ENCODE measurements at places on chromosomes 1 and 21.

DNA sequence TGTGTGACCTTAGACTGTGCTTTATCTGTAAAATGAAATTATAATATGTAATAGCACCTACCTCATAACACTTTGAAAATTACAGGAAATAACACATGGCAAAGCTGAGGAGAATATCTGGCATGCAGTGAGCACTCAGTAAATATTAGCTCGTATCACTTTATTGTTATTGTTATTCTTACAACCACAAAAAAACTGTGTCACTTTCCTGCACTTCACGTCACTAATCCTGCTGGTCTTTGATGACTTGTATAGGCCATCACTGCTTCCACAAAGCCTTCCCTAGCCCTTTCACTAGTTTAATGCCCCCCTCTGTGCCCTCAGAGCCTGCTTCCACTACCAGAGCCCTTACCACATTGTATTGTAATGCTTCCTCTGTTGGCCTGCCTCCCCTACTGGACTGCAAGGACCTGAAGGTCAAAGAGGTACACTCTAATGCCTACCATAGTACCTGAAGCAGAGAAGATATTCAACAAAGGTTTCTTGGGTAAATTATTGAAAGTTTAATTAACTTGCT lies 231.6 kb downstream of the NFIA start:
- DNase-seq: no peak

- peak; percentile 39 for DNase-seq
Observed at GRCh38 chr1:54973205-54973921, 7.1 kb upstream of the TMEM61 start.

DNA sequence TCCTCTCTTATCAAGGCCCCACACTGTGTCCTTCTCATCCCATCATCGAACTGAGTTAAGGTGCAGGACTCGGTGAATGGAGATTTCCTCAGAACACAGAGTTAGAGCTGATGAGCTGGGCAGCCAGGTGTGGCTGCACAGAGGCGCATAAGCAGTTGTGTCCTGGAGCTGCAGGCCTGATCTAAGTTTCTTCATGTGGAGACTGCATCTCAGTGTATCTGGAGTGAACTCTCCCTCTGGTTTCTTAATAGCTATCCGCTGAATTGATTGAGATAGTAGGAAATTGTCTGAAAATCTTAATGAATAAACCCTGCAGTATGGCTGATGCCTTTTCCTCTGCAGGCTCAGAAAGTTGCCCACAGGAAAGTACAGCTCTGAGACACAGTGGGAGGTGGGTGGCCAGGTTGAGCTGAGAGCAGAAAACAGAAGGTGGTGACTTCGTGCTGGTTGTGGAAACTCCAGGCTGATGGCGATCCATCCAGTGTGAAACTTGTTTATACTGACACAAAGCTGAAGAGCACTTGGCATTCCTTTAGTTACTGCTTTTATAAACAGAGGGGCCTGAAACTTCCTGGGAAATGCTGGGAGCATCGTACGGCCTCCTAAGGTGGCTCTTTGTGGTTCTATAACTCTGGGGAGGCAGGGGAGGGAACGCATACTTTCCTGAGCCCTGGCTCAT lies 67.4 kb upstream of the F3 start:
- peak; percentile 65 for DNase-seq

DNA sequence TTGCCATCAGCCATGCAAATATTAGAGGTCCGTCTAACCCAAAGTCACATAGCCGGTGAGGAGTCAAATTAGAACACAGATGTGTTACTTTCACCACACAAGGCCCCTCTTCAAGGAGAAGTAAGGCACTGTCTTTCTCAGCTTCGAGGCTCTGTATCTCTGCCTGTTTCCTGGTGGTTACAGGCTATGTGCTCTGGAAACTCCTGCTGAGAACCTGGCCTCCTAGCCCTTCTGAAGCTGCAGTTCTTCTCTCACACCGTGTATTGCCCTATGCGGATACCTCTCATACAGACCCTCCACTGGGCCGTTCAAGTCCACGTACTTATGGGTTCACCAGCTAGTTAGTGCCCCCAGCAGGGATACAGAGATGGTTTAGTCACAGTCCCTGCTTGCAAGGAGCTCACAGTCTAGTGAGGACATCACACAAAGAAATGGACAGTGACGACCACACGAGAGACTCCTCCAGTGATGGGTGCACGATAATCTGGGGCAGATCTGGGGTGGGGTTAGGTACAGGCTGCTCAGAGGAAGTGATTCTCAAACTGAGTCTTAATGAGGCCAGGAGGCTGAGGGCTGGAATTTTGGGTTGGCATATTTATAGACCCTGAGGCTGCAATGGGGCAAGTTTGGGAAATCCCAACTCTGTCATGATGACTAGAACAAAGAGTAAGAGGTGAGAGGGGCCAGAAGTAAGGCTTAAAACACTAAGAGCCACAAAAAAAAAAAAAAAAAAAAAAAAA lies 22.8 kb upstream of the ELOA start:
- no peak for DNase-seq

DNA sequence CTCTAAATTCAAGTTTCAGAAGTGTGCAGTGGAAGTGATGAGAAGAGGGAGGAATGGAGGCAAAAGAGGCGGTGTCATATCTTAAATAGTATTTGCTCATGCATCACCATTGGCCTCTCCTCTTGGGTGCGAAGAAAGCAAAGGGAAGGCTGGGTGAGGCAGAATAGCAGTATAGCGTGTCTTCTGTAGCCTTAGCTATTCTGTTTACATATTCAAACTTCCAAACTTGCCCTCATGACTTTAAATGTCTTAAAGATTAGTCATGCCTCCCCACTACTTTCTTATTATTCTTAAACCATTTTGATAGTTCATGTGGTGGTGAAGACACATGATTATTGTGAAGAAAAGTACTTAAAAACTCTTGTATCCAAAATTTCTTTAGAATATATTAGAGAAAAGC lies 104.6 kb upstream of the TENT5C start:
- peak; percentile 71 for DNase-seq

GRCh38 chr1:36326499-36326898 lies 3.1 kb upstream of the EVA1B start:
- DNase-seq: no peak

- DNase-seq: peak; percentile 68
Observed at GRCh38 chr1:207084701-207085180, 3.9 kb upstream of the C4BPB start.

DNA sequence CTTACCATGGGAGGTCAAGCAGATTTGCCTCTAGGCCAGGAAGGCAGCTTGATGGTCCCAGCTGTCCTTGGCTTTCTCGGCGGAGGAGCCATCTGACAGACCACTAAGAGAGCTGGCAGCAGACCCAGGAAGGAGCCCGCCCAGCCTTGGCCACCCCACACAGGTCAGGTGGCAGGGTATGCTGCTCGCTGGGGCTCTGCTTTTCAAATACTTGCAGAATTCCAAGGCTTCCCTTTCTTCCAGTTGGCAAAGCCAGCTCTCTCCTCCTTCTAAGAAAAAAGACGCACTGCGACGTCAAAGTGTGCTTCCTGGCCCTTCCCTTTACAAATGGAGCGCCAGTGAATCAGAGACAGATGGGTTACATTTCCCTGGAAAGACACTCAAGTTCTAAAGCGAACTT lies 229.4 kb downstream of the CACNA1E start:
- no peak for DNase-seq

DNA sequence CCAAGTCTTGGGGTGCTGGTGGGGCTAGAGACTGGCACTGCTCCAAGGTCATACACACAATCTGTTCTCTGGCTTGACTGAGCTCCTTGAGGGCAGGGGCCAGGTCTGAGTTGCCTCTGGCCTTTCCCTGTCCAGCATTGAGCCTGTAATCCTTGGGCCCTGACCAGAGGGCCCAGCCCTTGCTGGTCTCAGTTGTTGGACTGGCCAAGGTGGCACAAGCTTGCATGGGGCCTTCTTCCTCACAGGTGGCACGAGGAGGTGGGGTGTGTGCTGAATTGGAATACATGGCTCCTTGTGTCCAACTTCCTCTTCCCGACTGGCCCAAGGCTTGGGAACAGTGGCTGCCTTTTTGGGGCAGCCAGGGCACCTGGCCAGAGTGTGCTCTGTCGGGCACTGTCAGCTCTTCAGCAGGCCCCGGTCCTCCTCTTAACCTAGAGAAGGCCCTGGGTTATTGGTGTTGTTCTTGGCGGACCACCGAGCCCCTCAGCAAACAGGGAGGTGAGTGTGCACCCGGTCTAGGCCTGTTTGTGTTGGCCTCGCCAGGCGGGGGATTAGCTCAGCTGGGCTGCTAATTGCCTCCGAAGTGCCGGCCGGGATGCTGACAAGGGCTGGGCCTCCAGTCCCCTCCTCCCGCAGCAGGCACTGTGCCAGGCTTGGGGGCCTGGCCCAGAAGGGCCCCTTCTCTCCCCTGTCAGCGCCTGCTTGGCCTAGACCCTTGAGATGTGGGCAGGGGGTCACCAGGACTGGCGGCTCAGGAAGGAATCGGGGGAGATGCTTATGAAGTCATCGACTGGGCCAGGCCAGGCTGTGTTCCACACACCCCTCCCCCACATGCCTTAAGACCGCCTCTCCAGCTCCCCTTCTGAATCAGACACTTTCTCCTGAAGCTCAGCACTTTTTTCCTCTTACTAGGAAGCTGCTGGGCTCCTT lies 28.5 kb downstream of the WNT4 start:
- peak; percentile 81 for DNase-seq

DNA sequence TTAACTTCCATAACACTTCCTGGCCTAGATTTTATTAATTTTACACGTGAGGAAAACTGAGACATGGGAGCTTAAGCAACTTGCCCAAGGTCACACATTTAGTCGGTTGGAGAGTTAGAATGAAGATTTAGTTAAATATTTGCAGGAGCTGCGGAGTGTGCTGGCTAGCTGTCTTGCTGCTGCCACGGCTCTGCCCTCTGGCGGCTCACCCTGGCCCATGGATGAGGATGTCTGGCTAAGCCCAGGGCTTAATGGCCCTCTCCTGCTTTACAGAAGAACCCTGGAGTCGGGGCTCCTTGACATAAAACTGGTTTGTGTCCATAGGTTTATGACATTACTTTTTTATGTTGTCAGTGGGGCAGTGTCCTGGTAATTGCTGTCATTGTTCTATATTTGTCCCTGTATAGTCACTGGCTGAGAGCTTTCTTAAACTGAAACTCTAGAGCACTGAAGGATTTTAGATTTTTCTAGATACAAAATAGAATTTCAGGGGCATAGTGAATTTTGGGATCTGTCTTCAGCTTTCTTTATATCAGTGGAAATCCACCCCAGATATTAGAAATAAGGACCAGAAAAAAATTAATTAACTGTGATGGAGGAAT lies 88.9 kb upstream of the WLS start:
- no peak for DNase-seq

- peak; percentile 98 for DNase-seq
Observed at GRCh38 chr1:220957233-220957605, 78.0 kb downstream of the HLX start.

DNA sequence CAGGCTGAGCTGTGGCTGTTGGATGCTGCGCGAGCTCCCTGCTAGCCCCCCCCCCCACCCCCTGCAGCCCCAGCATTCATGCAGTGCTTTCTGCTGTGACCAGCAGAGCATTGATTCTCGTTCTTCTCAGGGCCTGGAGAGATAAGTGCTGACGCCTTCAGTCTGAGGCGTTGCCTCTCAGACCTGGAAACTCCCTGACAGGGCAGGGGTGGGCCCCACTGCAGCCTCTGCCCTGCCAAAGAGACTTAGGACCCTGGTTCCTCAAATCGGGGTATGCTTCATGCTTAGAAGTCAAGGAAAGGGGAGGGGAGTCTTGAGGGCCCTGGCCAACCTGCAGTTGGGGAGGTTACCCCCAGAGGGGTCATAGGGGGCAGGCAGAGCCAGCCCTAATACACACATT lies 38.5 kb downstream of the PTPRF start:
- DNase-seq: no peak

DNA sequence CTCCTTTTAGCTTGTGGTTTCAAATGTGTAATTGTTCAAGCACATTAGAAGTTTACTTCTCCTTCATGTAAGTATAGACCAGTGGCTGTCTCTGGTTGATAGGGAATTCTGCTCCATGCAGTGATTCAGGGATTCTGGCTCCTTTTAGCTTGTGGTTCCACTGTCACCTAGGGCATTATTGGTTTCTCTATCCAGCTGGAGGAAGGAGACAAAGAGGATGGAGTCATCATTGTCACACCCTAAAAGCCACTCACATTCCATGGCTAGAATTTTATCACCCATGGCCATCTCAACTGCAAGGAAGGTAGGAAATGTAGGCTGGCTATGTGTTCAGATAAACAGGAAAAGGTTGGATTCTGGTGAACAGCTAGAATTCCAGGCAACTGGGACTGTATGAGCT lies 131.2 kb downstream of the URB2 start:
- peak; percentile 42 for DNase-seq

DNA sequence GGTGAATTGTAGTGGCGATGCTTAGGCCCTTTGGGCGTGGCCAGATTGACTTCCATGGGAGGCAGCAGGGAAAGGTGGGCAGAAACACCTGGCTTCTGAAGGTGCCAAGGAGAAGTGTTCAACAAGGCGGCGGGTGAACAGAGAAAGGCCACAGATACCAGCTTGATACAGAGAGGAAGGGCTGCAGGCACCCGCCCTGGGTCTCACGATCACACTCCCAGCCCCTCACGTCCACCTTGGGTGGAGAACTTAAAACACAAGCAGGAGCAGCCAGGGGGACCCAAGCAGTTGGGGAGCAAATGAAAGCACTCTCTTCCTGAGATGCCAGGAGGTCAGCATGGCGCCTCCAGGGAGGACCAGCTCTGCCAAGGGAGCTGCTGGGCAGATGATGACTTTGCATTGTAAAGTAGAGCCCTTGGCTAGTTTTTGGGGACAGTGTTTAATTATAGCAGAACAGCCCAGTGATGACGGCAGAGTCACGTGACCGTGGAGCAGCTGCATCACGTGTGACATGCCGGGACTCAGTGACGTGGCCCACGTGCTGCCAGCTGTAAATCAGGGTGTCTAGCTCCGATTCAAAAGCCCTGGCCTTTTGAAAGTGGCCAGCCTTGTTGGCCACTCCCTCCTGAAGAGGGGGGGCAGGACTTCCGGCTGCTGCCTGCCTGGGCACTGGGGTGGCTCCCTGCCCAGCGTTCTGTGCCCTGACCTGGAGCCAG lies 19.0 kb downstream of the SLC37A1 start:
- no peak for DNase-seq

GRCh38 chr1:16921391-16922185 lies at the start of gene CROCC:
TSS of gene CROCC (plus strand) at chr1:16921931. CDS start at chr1:16922019, 88 bp downstream.
- no peak for DNase-seq
